HT-29 (cell line): ENCODE measurements at places on chromosomes 11 and 22.

- no peak for DNase-seq
Measured at GRCh38 chr11:11612439-11612838, 9.4 kb downstream of the GALNT18 start.

DNA sequence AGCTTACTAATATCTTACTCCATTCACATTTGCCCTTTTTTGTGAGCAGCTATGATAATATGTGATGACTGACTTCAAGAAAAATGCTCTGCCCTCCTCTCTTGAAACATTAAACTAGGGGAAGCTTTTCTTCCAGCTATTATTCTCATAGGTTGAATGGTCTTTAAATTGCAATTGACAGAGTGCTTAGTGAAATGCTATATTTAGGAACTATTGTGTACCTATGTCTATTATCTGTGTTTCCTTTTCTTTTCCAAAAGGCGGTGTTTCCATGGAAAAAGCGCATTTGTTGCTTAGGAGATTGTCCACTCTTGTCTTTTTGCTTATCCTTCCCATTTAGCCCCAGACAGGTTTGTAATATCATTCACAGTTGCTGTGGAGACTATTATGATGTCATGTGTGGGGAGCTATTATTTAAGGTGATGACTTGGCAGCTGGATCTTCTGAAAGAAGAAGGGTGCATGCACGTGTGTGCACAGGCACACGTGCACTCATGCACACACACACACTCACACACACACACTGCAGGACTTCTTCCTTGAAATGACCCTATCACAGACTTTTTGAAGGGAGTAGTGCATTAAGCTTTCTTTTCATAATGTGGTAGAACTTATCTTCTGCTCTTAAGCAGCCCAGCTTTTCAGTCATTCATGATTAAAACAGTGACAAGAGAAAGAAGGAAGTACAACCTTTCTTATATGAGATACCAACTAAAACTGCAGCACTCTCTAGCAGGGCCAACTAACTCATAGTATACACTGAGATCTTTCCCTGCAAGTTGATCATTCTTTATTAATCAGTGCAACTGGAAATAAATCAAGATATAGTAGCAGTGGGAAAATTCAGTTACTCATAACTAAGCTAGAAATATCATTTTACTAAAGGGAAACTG, 340.8 kb upstream of the MTNR1B start:
- no peak for DNase-seq

DNA sequence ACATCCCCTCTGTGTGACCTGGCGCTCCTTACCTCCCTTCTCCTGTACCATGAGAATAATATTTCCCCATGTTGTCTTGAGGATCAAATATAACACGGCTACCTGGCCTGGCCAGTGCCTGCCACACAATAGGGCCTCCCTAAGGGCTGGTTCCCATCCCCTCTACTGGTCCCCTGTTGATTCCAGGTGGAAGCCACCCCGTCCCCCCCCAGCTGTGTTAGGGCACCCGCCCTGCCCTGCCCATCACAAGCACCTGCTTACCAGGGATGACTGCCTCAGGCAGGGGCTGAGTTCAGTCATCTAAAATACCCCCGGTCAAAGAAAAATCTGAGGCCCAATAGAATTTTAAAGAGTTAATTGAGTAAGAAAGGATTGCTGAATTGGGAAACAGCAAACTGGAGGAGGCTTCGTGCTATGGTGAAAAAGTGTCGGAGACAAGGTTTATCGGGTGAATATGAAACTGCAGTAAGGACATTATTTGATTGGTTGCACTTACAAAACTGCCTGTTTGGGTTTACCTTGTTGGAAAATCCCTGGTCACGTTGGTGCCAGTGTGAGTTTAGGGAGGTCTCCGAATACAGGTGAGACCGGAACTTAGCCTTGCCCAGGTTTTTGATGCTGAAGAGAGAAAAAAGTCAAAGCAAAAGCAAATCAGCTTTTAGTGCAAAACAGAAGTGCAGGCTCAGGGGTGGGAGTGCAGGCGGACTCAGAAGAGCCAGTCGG, 5.2 kb downstream of the APOL1 start:
- no peak for DNase-seq

DNA sequence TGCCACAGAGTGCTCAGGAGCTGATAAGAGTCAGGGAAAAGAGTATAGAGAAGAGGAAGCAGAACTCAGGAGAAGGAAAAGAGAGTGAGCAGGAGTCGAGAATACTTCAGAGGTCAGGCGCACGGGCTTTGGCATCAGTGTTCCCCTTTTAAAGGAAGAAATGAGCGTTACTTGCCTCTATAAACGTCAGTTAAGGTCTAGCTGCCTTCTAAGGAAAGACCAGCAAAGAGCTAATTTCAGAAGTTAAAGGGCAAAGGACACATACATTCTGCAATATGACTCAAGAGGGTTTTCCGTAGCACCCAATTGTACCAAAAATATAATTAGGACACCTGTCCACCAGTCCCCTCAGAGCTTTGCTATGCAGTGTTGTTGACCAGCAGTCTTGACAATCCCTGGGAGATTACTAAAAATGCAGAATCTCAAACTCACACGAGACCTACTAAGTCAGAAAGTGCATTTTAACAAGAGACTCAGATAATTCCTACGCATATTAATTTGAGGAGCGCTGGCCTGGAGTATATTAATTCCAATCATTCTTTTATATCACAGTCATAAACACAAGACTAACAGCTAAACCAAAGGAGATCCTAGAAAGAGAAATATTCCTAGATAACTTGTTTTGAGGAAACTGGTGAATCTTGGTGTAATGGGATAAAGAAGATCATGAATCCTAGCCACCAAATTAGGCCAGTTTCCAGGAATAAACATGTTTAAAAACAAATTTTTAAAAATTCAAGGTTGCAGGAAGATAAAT, 249.0 kb downstream of the CADM1 start:
- no peak for DNase-seq
